ENCODE measurements at places on chromosomes 3 and 15.
A peak's percentile ranks its signal among the peaks of the same experiment; 100 is the strongest.

DNA sequence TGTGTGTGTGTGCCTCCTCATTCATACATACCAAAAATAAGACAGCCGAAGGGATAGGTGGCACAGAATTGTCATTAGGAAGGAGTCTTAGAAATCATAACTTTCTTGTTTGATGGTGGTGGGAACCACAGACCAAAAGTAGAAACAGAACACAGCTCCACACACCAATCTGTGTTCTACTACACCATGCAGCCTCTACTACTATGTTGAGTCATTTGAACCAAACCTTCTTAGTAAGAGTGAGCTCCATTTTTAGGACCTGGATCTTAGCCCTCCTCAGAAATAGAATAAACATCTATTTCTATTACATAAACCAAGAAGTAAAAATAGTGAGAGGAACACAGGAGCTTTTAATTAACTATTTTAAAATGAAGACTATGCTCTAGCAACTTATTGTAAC is 27.9 kb upstream of the PLCH1 start:
- DNase-seq: no peak

DNA sequence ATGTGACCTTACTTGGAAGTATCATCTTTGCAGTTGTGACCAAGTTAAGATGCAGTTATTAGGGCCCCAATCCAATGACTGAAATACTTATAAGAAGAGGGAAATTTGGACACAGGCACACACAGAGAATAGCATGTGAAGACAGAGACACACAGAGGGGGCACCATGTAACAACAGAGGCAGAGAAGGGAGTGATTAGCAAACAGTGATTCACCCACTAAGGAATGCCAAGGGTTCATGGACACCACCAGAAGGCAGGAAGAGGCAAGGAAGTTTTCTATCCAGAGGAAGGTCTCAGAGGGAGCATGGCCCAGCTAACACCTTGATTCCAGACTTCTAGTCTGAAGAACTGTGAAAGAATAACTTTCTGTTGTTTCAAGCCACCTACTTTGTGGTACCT is 25.0 kb downstream of the SIDT1 start:
- DNase-seq: no peak

DNA sequence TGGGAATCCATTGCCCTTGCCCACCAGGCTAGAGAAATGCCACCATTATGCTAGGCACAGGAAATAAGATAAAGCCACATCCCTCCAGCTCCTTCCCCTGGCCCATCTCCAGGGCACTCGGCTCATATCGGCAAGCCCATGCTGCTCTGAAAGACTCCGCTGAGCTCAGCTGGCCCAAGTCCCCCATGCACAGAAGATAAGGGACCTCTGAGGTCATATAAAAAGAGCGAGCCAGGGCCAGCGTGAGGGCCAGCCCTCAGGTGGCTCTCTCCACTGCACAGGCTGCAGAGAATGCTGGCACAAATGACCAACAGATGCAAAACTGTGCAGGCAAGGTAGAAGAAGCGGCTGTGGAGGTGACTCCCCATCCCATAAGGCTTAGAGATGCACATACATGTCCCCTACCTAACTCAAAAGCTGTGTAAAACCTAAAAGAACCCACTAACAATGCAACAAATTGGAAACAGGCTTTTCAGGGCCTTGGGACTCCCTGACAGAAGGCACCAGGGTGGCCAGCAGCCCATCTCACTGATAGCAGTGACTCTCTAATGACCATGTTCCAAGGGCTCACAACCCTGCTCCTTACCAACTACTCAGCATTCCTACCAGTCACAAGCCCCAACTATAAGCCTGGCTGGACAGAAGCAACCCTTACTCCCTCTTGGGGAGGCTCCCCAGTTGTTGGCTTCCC is 3.0 kb downstream of the RAB6B start:
- no peak for DNase-seq

DNA sequence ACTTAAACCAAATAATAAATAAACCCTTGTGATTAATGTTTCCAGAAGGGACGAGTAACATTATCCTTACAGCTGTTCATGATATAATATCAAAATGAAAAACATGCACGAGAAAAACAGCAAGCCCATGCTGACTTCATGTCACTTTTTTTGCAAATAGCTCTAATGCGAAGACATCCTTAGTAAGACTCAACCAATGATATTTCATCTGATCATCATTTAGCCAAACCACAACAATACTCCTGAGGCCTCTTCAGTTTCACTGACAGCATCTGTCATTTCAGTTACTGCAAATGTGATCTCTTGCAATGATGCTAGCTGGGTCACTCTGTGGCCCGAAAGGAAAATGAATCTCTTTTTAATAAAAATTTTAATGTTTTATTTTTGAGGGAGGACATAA is 74.0 kb downstream of the POLR2M start:
- no peak for DNase-seq

DNA sequence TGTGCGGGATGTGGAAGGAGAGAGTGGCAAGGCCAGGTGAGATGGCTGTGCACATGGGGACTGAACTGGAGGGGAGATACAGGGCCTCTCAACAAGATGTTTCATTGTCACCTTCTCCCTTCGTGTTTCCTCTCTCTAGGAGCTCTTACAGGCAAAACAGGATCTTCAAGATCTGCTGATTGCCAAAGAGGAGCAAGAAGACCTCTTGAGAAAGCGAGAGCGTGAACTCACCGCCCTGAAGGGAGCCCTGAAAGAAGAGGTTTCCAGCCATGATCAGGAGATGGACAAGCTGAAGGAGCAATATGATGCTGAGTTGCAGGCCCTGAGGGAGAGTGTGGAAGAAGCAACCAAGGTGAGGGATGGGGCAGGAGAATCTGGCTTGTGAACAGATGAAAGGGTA is 85.2 kb downstream of the CGNL1 start:
- DNase-seq: no peak

- no peak for DNase-seq
Observed at GRCh38 chr3:143988306-143988705, 16.7 kb downstream of the DIPK2A start.

GRCh38 chr15:40104865-40105516 is 3.7 kb downstream of the BMF start:
- DNase-seq: peak; percentile 68

- no peak for DNase-seq
Observed at GRCh38 chr3:141994856-141995255, 118.4 kb downstream of the ATP1B3 start.

DNA sequence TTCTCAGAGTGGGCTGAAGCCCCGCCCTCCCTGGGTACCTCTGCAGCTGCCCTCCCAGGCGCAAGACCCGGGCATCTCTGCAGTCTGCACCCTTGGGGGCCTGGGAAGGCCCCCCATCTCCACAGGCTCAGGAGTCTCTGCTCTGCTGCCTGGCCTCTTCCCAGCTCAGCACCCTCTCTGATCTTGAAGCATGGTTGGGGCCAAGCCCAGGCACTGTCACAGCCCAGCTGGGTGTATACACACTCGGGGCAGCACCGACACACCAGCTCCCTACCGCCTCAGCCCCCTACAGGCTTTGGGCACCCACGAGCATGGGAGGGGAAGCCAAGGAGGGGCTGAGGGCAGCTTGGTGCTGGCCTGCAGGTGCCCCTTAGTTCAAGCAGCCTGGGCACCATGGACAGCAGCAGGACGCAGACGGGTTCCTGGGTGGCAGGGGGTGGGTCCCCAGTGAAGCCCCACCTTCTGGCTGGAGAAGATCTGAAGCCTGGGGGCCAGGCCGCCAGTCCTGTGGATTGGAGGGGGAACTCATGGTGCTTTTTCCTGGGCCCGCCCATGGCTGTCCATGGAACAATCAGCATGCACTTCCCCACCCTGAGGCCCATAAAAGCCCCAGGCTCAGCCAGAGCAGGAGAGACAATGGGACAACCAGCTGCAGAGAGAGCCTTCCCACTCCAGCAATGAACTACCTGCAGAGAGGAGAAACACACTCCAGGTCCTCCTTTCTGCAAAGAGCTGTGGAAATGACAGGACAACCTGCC is 170.6 kb downstream of the TJP1 start:
- DNase-seq: no peak

DNA sequence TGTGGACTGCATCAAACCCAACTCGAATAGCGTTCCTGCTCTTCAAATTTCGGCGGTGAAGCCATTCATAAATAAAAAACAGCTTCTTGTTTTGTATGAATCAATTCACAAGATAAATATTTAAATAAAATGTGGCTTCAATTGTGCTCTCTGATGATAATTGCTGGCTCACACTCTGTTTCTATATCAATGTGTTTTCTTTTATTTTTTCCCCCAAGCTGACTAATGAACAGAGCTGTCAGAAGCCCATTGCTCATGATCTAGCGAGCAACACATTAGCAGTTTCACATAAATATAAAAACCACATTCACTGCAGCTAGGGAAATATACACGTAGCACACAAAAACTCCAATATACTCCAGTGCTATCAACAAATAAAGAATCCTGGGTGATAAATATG is 45.0 kb upstream of the FOXP1 start:
- DNase-seq: no peak

DNA sequence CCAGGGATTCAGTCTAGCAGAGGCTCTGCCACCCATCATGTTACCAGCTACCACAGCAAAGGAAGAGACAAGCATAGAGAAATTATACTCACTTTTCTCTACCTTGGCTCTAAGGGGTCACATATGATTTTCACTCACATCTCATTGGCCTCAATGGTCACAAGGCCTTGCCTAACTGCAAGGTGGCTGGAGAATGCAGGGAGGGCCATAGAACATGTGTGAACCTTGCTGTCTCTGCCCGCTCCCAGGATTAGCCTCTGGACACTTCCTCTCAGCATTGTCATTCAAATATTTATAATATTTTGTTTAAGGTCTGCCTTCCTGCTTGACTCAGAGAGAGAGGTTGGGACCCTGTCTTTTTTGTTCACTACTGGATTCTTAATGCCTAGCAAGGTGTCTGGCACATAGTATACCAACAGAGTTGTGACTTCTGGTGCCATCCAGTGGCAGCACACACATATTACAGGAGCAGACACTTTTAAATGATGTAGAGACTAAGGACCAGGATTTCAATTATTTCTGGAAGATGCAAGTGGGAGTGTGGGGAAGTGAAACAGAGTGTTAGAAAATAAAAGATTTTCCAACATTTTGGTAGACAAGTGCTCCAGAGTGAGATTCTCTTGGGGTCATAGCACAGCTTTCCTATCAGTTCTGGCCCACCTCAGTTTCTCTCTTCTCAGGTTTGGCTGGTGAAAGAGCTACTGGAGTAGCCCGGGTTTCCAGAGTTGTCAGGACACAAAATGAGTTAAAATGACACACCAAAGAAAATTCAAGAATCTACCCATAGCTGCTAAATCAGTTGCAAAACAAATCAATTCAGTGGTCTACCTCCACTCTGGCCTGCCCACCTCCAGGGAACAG is 119.0 kb upstream of the RASGRP1 start:
- DNase-seq: peak; percentile 40

DNA sequence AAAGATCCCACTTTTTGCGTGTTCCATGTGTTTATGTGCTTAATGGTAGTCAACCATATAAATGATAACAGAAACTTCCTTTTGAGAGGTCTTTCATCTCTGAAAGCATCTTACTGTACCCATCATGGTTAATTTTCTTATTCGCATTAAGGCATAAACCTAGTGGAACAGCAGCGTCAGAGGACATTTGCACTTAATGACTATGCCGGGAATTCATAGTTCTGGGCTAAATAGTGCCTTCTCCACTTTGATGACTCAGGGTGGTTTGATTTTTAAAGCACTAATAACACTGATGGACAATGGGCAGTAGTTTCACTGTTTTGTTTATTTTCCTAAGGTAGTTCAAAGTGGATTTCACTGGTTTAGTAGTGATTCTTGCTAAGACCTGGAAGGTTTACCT is 455.3 kb downstream of the DIPK2A start:
- DNase-seq: no peak

- no peak for DNase-seq
Observed at GRCh38 chr3:54045061-54045815, 77.1 kb upstream of the CACNA2D3 start.

DNA sequence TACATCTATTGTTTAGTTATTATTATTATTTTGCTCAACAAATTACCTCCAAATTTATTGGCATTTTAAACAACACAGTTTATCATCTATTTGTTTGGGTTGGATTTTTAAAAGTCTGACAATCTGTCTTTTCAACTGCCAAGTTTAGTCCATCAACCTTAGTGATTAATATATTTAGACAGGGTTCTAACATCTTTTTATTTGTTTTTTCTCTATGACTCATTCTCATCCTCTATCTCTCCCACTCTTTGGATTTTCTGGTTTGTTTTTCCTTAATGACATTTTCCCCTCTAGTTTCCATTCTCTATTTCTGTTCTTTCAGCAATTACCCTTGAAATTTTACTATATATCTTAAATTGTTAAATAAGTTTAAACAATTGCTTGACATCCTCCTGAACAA is 41.9 kb downstream of the EMC4 start:
- DNase-seq: no peak

- no peak for DNase-seq
Observed at GRCh38 chr3:188712991-188713390, 458.8 kb upstream of the TPRG1 start.

DNA sequence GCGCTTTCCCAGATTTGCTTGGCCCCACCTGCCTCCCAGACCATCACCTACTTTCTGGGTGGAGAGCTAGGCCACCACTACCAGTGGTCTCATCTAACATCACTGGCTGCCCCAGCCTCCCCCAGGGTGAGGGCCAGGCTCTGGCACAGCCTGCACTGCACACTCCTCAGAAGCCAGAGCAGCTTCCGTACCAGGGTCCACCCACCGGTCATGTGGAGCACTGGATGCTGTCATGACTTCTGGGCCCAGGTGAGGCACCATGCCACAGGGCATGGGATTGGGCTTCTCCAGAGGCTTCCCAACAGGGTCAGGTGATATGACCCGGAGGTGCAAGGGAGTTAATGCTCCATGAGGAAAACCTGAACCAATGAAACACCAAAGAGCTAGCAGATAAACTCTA is 14.0 kb downstream of the MEGF11 start:
- DNase-seq: no peak
